NCI-H510A treated with DMSO at 0.1 percent for 48 hours (cell line): ENCODE measurements at places on chromosomes 6 and 20.
A peak's percentile ranks its signal among the peaks of the same experiment; 100 is the strongest.

DNA sequence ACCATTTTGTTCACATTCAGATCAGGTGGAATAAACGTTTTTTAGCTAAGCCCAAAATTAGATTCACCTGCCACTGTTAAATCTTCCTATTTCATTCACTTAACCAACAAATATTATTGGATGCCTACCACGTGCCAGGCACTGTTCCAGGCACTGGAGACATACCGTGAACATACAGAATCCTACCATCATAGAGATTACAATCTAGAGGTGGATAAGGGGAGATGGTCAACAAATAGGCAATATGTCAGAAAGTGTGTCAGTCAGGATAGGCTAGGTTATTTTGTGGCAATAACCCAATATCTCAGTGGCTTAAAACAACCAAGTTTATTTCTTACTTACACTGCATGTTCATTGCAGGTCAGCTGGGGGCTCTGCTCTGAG lies 58.7 kb upstream of the REV3L start:
- no peak for DNase-seq

GRCh38 chr20:64151633-64152530 lies 12.4 kb upstream of the MYT1 start:
- no peak for DNase-seq

- peak; percentile 30 for DNase-seq
Measured at GRCh38 chr20:48723308-48724264, 104.2 kb downstream of the PREX1 start.

GRCh38 chr6:133501675-133502270 lies 260.6 kb downstream of the EYA4 start:
- DNase-seq: no peak

DNA sequence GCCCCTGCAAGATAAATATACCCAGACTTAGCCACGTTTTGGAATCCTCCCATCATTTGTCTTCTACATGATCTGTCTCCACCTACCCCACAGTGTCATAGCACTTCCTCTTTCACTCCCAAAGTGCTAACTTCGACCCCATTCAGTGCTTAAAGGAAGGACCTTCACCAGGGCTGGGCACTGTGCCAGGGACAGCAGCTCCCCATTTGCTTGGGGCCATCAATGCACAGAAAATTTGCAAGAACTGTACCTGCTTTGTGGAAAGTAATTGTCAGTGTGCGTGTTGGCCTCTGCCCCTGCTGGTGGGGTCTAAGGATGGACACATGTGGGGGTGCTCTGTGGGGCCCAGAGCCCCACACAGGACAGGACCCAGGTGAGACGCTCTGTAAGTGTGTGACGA lies 5.2 kb upstream of the BPIFA2 start:
- no peak for DNase-seq
